Ovary (tissue), 10 donors: ENCODE measurements at places on chromosomes 5 and 9.
A peak's percentile ranks its signal among the peaks of the same experiment; 100 is the strongest.

GRCh38 chr5:67612961-67613360 lies 416.4 kb upstream of the CD180 start:
- no peak overlapping the region for H3K4me3 ChIP-seq
- no peaks in the 10 kb centered on the region for H3K36me3 ChIP-seq
- H3K4me1 ChIP-seq: no peaks in the 10 kb centered on the region
- no peak overlapping the region for H3K27ac ChIP-seq
- no peak for DNase-seq
- H3K27me3 ChIP-seq: no peaks in the 10 kb centered on the region

- no peaks in the 10 kb centered on the region for H3K27me3 ChIP-seq
- no peak for DNase-seq
- no peaks in the 10 kb centered on the region for H3K4me1 ChIP-seq
- no peak overlapping the region for H3K27ac ChIP-seq
- no peaks in the 10 kb centered on the region for H3K36me3 ChIP-seq
Observed at GRCh38 chr9:11894136-11894535, 799.0 kb upstream of the TYRP1 start.

GRCh38 chr9:104836767-104837166 lies 72.8 kb downstream of the NIPSNAP3B start:
- no peak overlapping the region for H3K27ac ChIP-seq
- H3K36me3 ChIP-seq: no peaks in the 10 kb centered on the region
- DNase-seq: no peak
- no peaks in the 10 kb centered on the region for H3K4me1 ChIP-seq

- H3K36me3 ChIP-seq: no peaks in the 10 kb centered on the region
- H3K4me1 ChIP-seq: no peaks in the 10 kb centered on the region
- no peak for DNase-seq
Observed at GRCh38 chr5:154999865-155000264, 13.7 kb upstream of the KIF4B start.

GRCh38 chr5:119678351-119679028 lies 49.1 kb downstream of the FAM170A start:
- no peaks in the 10 kb centered on the region for H3K36me3 ChIP-seq
- no peak for DNase-seq
- H3K27me3 ChIP-seq: no peaks in the 10 kb centered on the region
- H3K4me1 ChIP-seq: no peaks in the 10 kb centered on the region

GRCh38 chr5:169746147-169746694 lies 109.1 kb downstream of the DOCK2 start:
- H3K27me3 ChIP-seq: no peaks in the 10 kb centered on the region
- no peak for DNase-seq
- H3K27ac ChIP-seq: no peak overlapping the region

DNA sequence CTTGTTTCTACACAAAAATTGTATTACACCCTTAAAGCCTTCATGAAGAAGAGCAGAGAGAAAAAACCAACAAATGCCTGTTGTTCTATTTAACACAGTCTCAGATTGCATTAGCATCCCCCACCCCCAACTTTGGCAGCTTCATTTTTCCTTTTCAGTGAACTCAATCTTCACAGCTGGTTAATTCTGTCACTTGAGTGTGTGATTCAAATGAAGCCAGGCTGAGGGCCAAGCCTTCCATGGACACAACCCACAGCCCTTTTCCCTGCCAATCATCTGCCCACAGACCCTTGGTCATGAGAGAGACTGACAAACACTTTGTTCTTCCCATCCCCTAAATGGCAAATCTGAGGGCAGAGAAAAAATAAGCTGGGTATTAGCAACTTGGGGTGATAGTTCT lies 217.5 kb upstream of the NMUR2 start:
- no peak for DNase-seq
- H3K36me3 ChIP-seq: no peaks in the 10 kb centered on the region
- H3K4me1 ChIP-seq: no peaks in the 10 kb centered on the region
- no peak overlapping the region for H3K27ac ChIP-seq
- H3K4me3 ChIP-seq: no peak overlapping the region

- DNase-seq: no peak
- H3K4me1 ChIP-seq: no peaks in the 10 kb centered on the region
- no peaks in the 10 kb centered on the region for H3K27me3 ChIP-seq
- H3K4me3 ChIP-seq: no peak overlapping the region
- no peak overlapping the region for H3K27ac ChIP-seq
Observed at GRCh38 chr9:134575901-134576176, 65.8 kb upstream of the COL5A1 start.

DNA sequence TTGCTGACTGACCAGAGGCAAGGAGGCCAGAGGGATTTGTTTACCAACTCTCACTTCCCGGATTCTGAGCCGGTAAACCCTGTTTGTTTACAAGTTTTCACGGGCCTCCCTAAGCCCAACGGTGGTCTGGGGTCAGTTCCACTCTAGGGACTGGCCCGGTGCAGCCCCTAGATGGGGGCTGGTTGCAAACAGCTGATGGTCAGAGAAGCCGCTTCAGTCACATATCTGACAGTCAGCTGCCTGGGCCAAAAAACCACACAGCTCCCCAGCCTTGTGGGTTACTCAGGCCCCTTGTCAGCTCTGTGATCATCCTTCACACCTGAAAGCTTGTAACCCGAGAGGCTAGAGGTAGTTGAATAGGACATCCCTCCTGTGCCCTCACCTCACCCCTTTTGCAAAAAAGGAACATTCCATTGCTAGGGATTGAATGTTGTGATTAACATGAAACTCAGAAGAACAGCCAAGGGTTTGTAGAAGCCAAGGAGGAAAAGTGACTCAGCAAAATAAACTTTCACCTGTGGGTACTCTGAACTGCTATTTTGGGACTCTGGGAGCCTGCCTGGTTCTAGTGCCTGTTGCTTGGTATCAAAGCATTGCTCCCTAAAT lies 40.4 kb downstream of the SAR1B start:
- H3K4me1 ChIP-seq: no peaks in the 10 kb centered on the region
- H3K27ac ChIP-seq: no peak overlapping the region
- no peaks in the 10 kb centered on the region for H3K27me3 ChIP-seq
- H3K4me3 ChIP-seq: no peak overlapping the region

DNA sequence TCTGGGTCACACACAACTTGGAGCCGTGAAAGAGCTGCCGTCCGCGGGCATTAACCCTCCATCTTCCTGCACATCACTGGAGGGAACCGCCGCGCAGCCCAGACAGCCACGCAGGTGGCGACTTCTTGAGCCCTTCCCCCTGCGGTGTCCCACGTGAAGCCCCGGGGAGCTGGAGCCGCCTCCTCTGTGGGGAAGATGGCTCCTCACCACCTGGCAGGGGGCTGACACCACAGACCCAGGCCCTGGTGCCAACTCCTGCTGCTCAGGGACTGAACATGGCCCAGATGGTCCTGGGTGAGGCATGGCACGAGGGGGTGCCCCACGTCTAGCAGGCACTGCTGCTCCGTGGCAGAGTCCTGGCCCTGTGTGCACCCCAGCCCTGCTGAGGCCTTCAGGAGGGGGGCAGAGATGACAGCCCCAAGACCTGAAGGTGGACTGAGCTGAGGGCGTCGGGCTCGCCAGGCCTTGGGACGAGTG lies 38.9 kb downstream of the NDUFS6 start:
- DNase-seq: no peak
- no peaks in the 10 kb centered on the region for H3K27me3 ChIP-seq
- no peak overlapping the region for H3K4me3 ChIP-seq
- no peaks in the 10 kb centered on the region for H3K36me3 ChIP-seq

- no peak overlapping the region for H3K27ac ChIP-seq
- no peaks in the 10 kb centered on the region for H3K36me3 ChIP-seq
- DNase-seq: no peak
- H3K27me3 ChIP-seq: no peaks in the 10 kb centered on the region
- no peaks in the 10 kb centered on the region for H3K4me1 ChIP-seq
Observed at GRCh38 chr9:11743356-11743755, 949.8 kb upstream of the TYRP1 start.

DNA sequence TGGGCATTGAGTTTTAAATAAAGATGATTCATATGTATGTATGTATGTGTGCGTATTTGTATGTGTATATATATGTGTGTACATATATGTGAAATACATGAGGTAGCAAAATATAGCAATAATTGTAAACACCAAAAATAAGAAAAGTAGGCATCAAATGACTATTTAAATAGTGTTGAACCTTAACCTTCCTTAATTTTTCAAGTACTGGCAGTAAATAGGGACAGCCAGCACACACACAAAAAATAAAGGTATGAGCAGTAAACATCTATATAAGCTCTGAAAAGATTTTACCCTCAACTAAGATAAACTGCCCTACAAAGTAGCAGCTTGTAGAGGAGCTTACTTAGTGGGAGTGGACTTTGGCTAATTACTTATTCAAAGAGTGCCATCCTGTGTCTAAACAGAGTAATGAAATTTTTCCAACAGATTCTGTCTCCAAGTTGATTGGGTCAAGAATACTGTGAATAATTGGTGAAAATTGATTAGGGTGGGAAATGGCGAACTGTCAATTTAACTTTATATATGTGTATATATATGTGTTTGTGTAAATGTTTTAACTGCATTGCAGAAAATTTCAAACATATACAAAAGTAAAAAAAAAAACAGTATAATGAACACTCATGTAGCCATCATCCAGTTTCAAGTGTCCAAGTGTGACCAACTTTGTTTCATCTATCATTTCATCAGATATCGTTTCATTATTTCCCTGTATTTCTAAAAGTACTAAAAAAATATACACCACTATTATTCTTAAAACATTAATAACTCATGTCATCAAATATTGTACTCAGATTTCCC lies 2.0 kb upstream of the ADAMTS6 start:
- no peaks in the 10 kb centered on the region for H3K4me1 ChIP-seq
- no peaks in the 10 kb centered on the region for H3K36me3 ChIP-seq
- DNase-seq: no peak
- peak overlapping the region; percentile 83 for H3K27ac ChIP-seq
- peak overlapping the region; percentile 58 for H3K4me3 ChIP-seq
- H3K27me3 ChIP-seq: no peaks in the 10 kb centered on the region

DNA sequence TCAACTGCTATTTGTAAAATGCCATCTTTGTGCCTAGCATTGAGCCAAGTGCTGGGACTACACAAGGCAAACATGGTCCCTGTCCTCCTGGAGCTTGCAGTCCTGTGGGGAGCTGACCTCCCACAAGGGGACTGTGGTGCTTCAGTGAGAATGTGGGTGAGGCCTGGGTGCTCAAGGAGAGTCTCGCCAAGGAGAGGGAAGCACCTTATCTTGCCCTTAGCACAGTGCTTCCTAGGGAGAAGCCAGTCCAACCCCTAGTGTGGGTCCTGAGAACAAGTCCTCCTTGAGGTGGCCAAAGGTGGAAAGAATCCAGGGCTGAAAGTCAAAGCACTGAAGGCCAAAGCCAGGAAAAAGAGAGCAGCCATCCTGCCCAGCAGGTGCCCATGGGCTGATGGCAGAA lies 31.1 kb upstream of the MVB12B start:
- no peaks in the 10 kb centered on the region for H3K36me3 ChIP-seq
- H3K4me1 ChIP-seq: no peaks in the 10 kb centered on the region
- H3K27me3 ChIP-seq: no peaks in the 10 kb centered on the region
- H3K4me3 ChIP-seq: no peak overlapping the region
- no peak overlapping the region for H3K27ac ChIP-seq

GRCh38 chr5:124259017-124259416 lies 487.4 kb downstream of the ZNF608 start:
- H3K27ac ChIP-seq: no peak overlapping the region
- H3K36me3 ChIP-seq: no peaks in the 10 kb centered on the region
- no peak for DNase-seq
- no peaks in the 10 kb centered on the region for H3K27me3 ChIP-seq
- H3K4me1 ChIP-seq: no peaks in the 10 kb centered on the region

GRCh38 chr9:33458444-33458843 lies 11.1 kb upstream of the AQP3 start:
- no peak overlapping the region for H3K27ac ChIP-seq
- H3K36me3 ChIP-seq: no peaks in the 10 kb centered on the region
- H3K4me1 ChIP-seq: no peaks in the 10 kb centered on the region
- no peak for DNase-seq

- no peak overlapping the region for H3K27ac ChIP-seq
- no peak overlapping the region for H3K4me3 ChIP-seq
- no peaks in the 10 kb centered on the region for H3K36me3 ChIP-seq
- peaks cover 10% of the 10 kb centered on the region for H3K4me1 ChIP-seq
- no peak for DNase-seq
Observed at GRCh38 chr5:34767180-34767579, 71.8 kb upstream of the TTC23L start.

- peaks cover 2% of the 10 kb centered on the region for H3K4me1 ChIP-seq
- no peaks in the 10 kb centered on the region for H3K36me3 ChIP-seq
- H3K4me3 ChIP-seq: no peak overlapping the region
- DNase-seq: no peak
Observed at GRCh38 chr5:60340965-60341471, 358.9 kb downstream of the DEPDC1B start.

GRCh38 chr5:37086466-37087173 lies 162.6 kb downstream of the CPLANE1 start:
- no peaks in the 10 kb centered on the region for H3K36me3 ChIP-seq
- no peaks in the 10 kb centered on the region for H3K4me1 ChIP-seq

- H3K27me3 ChIP-seq: no peaks in the 10 kb centered on the region
- H3K4me1 ChIP-seq: no peaks in the 10 kb centered on the region
- H3K4me3 ChIP-seq: no peak overlapping the region
- no peak overlapping the region for H3K27ac ChIP-seq
Observed at GRCh38 chr5:77859306-77859705, 83.2 kb upstream of the TBCA start.

GRCh38 chr5:119328753-119329602 lies 26.8 kb upstream of the TNFAIP8 start:
- H3K4me1 ChIP-seq: no peaks in the 10 kb centered on the region
- no peaks in the 10 kb centered on the region for H3K27me3 ChIP-seq
- H3K4me3 ChIP-seq: no peak overlapping the region
- H3K36me3 ChIP-seq: no peaks in the 10 kb centered on the region
- H3K27ac ChIP-seq: no peak overlapping the region

DNA sequence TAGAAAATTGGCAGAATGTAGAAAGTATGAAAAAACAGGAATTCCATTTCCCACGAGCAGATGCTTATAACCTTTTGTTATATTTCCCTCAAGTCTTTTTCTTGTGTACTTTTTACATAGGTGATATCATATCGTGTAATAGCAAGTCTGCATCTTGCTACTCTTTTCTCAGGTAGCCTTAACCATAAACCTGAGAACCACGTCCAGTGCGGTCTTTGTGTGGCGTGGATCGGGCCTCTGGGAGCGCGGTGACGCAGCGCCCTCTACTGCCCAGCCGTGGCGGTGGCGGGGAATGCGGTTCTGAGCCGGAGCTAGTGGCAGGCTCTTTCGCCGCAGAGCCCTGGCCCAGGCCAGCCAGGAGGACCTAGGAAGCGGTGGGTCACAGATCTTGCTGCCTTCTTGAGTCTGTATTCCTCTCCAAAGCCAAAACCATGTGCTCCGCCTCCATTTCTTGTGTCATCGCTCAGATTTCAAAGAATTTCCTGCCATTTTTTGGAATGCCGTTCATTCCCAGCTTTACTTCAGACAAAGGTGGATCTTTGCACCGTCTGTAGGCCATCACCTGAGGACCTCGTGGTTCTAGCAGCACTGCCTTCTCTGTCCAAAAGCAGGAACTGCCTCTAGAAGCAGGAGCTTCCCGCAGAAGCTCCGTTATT lies 71.9 kb downstream of the MVB12B start:
- peak; percentile 80 for DNase-seq
- no peaks in the 10 kb centered on the region for H3K27me3 ChIP-seq
- no peak overlapping the region for H3K4me3 ChIP-seq
- no peak overlapping the region for H3K27ac ChIP-seq
- no peaks in the 10 kb centered on the region for H3K4me1 ChIP-seq
- H3K36me3 ChIP-seq: no peaks in the 10 kb centered on the region

GRCh38 chr9:118711843-118712242 lies 657.4 kb downstream of the BRINP1 start:
- H3K27ac ChIP-seq: no peak overlapping the region
- no peak for DNase-seq
- no peaks in the 10 kb centered on the region for H3K4me1 ChIP-seq
- H3K27me3 ChIP-seq: no peaks in the 10 kb centered on the region

- H3K27me3 ChIP-seq: no peaks in the 10 kb centered on the region
- DNase-seq: peak; percentile 40
- H3K36me3 ChIP-seq: no peaks in the 10 kb centered on the region
- H3K4me1 ChIP-seq: peaks cover 6% of the 10 kb centered on the region
Observed at GRCh38 chr5:99032234-99033013, 103.6 kb upstream of the CHD1 start.
